ENCODE measurements at places on chromosomes 2 and 18.

DNA sequence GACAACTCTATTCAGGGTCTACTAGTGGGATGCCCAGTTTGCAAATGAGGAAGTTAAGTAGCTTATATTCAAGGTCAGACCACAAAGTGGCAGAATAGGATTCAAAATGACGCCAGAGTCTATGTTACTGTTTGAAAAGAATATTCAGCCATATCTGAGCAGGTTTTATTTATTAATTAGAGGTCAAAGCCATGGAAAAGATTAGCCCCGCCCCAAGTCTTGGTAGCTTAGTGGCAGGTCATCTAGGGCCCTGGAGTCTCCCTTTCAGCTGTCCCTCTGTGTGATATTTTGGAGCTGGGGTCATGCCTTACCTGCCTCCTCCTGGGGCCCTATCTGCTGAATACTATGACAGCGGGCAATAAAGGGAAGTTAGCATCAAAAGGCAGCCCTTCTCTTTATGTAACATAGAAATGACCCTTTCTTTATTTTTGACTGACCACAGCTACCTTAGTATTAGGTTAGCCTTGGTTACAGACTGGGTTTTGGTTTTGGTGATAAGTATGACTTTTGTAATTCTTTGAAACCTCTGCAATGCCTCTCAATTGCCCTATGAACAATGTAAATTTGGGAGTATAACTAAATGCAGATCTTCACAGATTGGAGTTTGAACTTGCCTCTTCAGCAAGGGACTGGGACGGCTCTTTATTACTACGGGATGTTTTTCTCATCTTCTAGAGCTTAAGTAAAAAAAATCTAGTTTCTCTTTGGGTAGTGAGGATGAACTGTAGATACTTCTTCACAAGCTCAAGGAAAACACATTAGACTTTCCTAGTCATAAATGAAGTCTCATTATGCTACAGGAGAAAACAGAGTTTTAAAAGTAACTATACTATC is 153.0 kb upstream of the ITGA4 start:
- no peak for DNase-seq

GRCh38 chr18:471716-472115 is 28.8 kb downstream of the COLEC12 start:
- no peak for DNase-seq

GRCh38 chr2:173008786-173009185 is 66.9 kb upstream of the MAP3K20 start:
- DNase-seq: no peak

DNA sequence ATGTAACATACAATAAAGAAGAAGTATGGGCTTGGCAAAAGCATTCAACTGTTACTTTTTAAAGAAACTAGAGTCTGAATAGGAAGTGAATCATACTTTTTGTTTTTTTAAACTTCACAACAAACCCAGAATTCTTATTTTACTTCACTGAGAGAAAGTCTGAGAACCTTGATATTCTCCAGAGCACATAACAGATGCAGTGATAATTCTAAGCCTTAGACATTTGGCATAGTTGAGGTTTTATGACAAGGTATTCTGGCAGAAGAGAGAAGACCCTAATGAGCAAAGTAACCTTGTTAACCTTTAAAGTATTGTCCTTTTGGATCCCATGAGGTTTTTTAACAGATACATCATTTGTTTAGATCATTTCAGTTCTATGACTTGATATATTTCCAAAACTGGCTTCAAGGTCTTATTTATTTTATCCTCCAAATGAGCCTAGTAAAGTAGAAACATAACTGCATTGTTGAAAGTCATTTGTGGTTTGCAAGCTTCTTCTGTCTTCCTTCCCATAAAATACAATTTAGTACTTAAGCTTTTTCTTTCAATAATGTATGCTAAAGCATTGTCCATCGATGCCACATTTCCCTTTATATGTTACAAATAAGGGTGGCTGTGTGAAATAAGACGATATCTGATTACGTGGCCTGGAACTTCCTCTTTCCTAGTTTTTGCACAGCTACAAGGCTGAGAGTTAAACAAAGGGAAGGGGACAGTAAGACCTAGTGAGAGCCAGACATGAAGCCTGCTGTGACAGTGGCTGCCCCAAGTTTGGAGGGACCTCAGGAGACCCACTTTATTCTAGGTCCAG is 86.1 kb upstream of the ITPRID2 start:
- DNase-seq: no peak

DNA sequence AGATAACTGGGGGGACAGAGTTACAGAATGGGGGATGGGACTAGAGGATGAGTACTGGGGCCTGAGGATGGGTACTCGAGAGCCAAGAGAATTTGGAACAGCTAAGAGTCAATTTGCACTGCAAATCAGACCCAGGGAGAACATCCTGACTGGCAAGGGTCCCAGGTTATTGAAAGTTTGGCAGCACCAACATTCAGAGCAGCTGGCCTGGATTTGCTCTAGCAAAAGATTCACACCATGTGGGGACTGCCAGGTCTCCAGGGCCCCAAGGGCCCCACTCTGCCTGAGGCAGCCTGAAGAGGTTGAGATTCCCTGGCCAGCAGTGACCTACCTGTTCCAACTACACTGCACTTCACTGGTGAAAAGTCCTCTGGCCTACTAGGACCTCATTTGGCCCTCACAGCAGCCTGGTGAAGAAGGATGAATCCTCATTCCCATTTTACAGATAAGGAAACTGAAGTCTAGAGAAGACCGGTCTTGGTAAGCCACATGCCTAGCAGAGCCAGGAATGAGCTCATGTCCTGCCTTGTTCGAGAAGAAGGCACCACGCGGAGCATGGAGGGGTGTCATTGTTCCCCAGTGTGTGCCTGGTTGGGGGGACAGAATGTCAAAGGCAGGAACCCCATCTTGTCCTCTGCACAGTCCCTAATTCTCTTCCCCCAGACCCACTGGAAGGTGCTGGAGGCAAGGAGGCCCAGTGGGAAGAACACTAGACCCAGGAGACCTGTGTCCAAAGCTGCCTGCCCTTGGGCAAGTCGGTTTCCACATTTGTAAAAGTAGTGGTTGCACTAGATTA is 258.6 kb downstream of the TNS1 start:
- DNase-seq: no peak

GRCh38 chr18:1846640-1847039 is 724.7 kb downstream of the METTL4 start:
- DNase-seq: no peak

DNA sequence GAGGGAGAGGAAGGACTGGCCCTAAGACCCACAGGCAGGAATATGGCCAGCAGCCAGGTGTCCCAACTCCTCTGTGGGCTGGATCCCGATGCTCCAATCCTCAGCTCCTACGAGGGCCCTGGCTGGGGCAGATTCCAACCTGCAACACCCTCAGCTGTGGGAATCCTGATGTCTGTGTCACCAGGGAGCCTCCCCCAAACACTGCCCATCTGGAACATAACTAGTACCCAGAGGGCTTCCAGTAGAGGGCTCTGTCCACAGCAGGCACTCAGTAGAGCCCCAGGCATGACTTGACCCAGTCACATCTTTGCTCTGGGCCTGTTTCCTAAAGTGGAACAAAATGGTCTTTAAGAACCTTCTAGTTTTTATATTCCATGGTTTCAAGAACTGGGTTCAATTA is 20.6 kb upstream of the LOXHD1 start:
- DNase-seq: no peak

DNA sequence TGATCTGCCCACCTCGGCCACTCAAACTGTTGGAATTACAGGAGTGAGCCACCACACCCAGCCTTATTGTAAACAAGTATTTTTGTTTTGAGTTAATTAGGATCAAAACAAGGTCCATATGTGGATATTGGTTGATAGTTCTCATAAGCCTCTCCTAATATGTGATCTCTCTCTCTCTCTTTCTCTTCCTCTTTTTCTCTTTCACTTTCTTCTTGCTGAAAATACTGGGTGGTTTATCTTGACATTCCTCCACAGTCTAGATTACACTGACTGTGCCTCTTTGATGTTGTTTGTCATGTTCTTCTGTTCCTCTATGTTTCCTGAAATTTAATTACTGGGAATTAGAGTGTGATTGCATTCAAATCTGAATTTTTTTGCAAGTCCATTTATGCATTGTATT is 547.5 kb upstream of the NRXN1 start:
- no peak for DNase-seq

Measured in AG09309 (cell line).